ENCODE measurements at places on chromosomes 11 and 22.

DNA sequence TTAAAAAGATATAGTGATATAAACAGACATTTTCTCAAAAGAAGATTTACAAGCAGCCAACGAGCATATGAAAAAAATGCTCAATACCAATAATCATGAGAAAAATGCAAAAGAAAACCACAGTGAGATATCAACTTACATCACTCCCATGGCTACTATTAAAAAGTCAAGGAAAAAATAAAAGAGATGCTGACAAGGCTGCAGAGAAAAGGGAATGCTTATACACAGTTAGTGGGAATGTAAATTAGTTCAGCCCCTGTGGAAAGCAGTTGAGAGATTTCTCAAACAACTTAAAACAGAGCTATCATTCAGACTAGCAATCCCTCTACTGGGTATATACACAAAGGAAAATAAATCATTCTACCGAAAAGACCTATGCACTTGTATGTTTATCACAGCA, 97.1 kb upstream of the CARD18 start:
- no peak for DNase-seq

- DNase-seq, result no peak
Observed at GRCh38 chr11:88013508-88014065, 161.7 kb downstream of the RAB38 start.

- no peak for DNase-seq
Observed at GRCh38 chr11:61297746-61298145, 2.6 kb upstream of the VWCE start.

DNA sequence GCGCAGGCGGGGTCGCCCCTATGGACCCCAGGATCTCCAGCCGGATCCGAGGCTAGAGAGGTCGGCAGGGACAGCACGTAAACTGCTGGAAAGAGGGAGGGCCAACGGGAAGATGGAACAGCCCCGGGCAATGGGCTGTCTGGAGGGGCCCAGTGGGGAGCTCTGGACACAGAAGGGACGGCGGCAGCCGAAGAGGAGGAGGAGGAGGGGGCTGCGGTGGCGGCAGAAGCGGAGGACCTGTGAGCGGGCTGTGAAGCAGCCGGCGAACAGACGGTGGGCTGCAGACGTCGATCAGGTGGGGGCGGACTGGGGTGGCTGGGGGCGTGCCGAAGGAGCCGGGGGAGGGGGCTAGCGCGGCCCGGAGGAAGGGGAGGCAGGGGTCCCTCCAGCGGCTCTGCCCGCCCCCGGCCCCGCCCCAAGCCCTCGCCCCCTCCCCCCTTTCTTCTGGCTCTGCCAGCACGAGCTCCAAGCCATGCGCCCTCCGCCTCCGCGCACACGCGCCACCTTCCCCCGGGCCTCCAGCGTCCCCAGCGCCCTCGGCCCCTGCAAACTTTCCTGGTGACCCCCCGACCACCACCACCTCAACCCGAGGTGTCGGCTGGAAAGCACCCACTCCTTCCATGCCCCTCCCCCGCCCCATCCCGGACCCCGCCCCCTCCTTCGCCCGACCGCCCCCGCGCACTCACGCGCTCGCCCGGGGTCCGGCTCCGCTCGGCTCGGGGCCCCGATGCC, 432 bp downstream of the TNKS1BP1 start:
- DNase-seq, result no peak

DNA sequence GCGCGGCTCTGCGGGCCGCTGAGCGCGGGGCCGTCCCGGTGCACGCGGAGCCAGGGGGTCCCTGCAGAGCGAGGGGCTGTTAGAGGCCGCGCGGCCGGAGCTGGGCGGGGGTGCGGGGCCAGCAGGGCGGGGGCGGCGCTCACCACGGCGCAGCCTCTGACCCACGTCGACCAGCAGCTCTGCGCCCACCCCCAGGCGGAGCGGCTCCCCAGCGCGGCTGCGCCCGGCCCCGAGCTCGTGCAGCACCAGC, 385 bp upstream of the SCO2 start:
- DNase-seq, result no peak

- DNase-seq, result no peak
Observed at GRCh38 chr11:46391186-46391577, 394 bp downstream of the CHRM4 start.

GRCh38 chr11:78349624-78350023, 68.0 kb downstream of the GAB2 start:
- no peak for DNase-seq

GRCh38 chr11:69873166-69874077, 54.2 kb upstream of the FGF3 start:
- no peak for DNase-seq

DNA sequence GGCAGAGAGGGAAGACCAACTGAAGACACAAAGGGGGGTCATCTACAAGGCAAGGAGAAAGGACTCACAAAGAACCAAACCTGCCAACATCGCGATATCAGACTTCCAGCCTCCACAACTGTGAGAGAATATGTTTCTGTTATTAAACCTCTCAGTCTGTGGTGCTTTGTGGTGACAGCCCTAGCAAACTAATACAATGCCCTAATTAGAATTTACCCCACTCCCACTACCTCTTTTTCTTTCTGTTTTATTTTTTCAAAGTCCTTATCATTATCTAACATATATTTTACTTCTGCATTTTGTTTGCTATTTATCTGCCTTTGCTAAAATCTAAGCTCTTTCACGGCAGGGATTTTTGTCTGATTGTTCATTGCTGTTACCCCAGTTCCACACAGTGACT, 2.5 kb upstream of the OR52D1 start:
- no peak for DNase-seq

Data from stimulated activated CD8-positive, alpha-beta memory T cell treated with anti-CD3 and anti-CD28 coated beads, Interleukin-12 subunit alpha, Interleukin-12 subunit beta, amount 100 ng/mL, for 1 hour (primary cell).